ENCODE measurements at places on chromosomes 12 and 14.

- DNase-seq, result no peak
Observed at GRCh38 chr12:6374028-6374785, 1.2 kb downstream of the SCNN1A start.

DNA sequence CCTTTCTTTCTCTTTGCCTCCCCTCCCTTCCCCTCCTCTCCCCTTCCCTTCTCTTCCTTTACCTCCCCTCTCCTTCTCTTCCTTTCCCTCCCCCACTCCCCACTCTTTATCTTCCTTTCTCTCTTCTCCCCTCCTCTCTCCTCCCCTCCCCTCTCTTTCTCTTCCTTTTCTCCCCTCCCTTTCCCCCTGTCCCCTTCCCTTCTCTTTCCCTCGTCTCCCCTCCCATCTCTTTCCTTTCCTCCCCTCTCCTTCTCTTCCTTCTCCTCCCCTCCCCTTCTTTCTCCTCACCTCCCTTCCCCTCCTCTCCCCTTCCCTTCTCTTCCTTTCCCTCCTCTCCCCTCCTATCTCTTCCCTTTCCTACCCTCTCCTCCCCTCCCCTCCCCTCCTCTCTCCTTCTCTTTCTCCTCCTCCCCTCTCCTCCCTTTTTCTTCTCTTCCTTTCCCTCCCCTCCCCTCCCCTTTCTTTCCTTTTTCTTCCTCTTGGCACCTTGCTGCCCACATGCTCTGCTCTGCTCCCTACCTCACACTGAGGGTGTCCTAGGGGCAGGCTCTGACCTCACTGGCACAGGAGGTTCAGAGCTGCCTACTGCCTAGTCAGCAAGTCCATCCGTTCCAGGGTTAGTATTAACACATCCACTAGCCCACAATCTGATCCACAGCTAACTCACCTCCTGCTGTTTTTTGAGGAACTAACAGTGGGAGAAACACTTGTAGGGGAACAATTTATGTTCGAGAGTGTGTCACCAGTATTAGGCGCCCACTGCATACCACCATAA is 101.0 kb downstream of the NUAK1 start:
- DNase-seq, result no peak

DNA sequence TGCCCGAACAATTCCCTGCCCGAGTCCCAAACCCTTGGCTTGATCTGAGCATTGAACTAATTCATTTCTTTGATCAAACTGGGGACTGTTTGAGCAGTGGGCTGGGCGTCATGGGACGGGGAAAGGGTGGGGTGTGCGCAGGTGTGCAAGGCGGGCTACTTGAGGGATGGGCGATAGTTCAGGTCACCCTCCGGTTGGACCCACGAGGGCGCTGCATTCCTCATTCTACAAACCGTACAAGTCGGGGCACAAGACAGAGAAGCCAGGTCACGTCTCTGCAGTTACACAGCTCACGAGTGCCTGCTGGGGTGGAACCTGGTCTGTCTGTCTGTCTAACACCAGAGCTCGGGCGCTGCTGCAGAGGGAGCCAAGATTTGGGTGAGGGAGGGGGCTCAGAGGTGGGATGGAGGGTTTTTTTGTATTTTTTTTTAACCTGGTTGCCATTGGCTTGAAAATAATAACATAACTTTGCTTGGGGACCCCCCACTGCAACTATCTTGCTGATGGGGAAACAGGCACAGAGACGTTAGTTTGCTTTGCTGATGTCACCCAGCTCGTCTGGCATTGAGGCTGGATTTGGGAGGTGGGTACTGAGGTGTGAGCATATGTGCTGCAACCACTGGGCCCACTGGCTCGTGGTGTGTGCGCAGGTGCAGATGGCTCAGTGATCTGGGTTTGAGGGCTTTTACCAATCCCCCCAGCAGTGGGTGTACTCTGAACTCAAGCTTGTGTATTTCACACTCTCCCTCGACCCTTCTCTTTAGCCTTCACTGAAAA is 7.6 kb upstream of the RTL1 start:
- DNase-seq, result no peak

GRCh38 chr12:29113101-29113500 is 36.0 kb upstream of the FAR2 start:
- no peak for DNase-seq

- no peak for DNase-seq
Observed at GRCh38 chr14:73740618-73741326, 26.6 kb upstream of the PNMA1 start.

DNA sequence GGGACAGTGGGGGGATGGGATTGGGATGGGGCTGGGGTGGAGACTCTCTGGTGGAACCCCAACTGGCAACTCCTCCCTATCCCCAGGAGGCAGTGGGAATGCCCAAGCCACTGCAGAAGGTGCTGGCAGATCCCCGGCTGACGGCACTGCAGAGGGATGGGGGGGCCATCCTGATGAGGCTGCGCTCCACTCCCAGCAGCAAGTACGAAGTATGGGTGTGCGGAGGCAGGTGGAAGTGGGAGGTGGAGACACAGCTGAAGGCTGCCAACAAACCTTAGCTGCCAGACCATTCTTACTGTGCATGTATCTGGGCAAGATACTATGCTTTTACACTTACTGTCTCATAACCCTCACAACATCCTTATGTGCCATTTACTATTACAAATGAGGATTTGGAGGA is 8.2 kb downstream of the ARHGEF40 start:
- no peak for DNase-seq
